ENCODE measurements at places on chromosomes 7 and 10.
A peak's percentile ranks its signal among the peaks of the same experiment; 100 is the strongest.

GRCh38 chr10:58318346-58318745 lies 16.5 kb upstream of the UBE2D1 start:
- no peak for DNase-seq

- DNase-seq = peak; percentile 4
Measured at GRCh38 chr10:96910488-96911395, 78.6 kb downstream of the LCOR start.

- no peak for DNase-seq
Measured at GRCh38 chr7:7044806-7045205, 137.5 kb upstream of the C1GALT1 start.

DNA sequence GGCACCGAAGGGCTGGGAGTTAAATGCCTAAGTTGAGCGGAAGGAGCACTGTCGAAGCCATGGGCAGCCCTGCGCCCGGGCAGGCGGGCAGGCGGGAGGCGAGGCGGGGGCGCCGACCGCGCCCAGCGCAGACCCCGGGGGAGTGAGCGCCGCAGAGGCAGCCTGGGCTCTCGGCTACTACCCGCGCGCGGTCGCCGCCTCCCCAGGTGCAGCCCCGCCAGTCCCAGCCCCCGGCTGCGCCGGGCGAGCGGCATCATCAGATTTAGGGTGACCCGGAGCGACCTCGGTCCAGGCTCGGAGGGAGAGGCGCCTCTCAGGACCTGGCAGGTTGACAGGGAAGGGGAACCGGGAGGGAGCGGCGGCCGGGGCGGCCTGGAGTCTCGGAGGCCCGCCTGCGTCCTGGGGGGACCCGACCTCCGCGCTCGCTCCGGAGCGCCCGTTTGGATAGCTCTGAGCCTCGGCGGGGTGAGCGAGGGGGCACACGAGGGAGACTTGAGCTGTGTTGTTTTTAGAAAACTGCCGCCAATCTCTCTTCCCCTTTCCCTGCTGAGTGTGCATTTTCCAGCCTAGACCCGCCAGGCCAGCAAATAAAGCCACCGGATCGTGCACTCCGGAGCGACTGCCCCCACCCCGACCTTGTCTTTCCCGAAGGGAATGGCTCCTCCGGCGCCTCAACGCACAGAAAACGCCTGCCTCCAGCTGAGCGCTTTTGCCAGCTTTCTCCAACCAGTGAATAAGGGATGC lies 2.3 kb upstream of the NRP1 start:
- no peak for DNase-seq

DNA sequence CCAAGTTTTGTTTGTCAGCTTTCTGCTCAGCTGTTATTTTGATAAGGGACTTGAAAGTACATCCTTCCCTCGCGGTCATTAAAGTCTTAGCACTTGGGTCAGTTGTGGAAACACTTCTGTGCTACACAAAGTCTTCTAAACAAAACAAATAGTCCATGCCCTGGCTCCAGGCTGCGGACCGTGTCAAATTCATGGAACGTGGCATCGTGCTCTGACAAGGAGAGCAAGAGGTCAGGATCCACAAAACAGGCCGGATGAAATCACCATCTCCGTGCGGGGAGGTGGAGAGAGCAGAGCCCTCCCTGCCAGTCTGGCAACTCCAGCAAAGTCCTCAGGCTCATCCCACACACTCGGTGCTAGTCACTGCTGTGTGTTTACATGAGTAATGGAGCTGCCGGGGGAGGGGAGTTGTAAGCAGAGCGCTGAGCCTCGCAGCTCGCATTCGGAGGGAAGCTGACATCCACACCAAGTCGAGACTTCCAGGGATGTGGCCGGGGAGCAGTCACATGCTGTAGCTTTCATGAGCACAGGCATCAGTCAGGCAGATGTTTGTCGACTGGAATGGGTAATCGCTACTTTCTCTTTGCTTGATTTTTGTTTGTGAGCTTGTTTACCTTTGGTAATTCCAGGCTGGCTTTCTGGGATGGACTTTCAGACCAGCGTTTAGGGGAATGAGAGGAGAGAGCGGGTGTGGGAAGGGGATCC lies 147.6 kb downstream of the ARID5B start:
- DNase-seq = peak; percentile 79

GRCh38 chr10:69363666-69364065 lies 53.1 kb downstream of the TACR2 start:
- no peak for DNase-seq

DNA sequence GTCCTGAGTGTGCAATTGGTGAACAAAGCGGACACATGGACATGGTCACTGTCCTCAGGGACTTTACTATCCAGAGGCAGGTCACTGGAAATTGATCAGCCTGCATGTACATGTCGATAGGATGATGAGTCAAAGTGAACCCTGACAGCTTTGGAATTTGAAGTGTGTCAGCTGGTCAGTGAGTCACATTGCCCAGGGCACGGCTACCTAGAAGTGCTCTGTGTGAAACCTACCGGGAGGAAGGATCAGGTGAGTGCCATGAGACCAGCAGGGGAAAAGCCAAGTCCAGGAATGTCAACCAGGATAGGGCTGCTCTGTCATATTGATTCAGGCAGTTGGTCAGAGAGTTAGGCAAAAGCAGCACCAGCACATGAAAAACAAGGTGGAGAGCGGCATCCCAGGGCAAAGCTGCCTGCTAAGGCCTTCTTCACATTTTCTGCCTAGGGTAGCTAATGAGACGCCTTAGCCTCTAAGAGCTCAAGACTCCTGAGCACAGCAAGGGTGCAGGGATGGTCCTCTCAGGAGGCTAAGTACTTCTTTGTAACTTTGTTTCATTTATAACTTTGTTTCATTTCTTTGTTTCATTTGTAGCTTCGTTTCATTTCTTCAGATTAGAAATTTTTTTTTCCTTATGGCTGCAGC lies 19.4 kb upstream of the PDCD4 start:
- no peak for DNase-seq

- no peak for DNase-seq
Measured at GRCh38 chr10:76033457-76034196, 602.2 kb downstream of the LRMDA start.

- DNase-seq = no peak
Measured at GRCh38 chr7:151708610-151709009, 168.3 kb downstream of the PRKAG2 start.

- DNase-seq = no peak
Measured at GRCh38 chr10:47020471-47020870, 109.2 kb downstream of the PTPN20 start.

DNA sequence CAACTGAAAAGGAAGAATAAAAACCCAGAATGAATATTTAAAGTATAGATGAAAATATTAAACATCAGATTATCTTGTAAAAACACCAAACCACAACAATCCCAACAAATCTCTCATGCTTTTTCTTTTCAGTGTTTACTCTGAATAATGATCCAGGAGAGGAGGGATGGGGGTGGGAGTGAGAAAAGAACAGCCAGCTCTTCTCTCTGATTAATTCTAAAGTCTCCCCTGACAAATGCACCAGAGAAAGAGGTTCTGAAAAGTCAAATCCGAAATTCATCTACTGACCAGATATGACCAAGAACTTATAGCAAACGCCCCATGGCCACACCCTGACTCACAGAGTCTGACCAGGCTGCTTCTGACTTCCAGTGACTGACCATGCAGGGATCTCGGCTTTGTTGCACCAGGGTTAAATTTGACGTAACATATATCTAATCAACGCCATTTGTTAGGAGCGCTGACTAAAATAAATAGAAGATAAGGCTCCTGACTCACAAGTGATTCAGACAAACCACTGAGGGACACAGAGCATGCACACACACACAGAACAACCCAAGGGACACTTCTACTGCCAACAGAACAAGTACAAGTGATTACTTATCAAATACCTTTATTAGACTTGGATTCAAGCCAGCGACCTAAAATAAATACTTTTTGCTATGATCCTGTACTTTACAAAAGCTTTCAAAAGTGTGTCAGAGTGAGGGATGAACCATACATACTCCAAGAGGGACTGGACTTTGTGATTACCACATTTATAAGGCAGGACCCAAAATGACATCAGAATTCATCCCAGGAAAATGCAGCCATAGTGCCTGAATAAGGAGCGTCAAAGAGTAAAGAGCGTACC lies 9.3 kb upstream of the SPOCK2 start:
- DNase-seq = peak; percentile 70

GRCh38 chr10:15059914-15060313 lies 16.2 kb downstream of the OLAH start:
- no peak for DNase-seq

DNA sequence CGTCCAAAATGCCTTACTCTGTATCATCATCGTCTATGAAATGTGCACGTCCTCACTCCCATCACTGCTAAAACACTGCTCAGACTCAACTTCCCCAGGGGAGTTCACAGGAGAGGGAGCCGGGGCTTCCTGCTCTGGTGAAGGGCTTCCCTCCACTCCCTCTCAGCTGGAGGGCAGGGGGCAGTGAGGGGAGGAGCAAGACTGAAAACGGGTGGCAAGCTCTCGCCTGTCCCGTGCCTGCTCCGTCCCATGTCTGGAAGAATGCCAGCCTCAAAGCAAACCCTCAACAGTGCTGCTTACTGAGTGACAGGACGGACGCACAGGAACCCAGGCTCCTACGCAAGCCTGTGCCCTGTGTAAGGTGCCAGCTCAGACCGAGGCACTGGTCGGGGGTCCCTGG lies 25.1 kb downstream of the PRKAG2 start:
- no peak for DNase-seq

GRCh38 chr10:13741438-13741837 lies 154.7 kb downstream of the PRPF18 start:
- DNase-seq = no peak

GRCh38 chr10:7365027-7365745 lies 45.6 kb downstream of the SFMBT2 start:
- no peak for DNase-seq

DNA sequence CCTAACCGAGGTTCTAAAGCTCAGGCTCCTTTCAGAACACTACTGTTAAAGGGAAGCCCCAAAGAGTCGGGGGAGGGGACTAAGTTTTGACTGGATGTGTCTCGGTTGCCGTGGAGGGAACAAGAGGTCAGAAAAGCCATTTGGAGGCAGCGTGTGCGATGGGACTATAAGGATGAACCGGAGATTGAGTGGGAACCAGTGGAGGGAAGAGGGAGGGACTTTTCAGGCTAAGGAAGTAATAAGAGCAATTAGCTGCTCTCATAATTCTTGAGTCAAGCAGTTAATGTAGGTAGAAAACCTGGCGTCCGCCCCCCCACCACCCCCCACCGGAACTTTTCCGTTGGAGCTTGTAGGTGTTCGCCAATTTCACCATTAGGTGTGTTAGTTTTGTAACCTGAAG lies 491 bp upstream of the AKAP9 start:
- DNase-seq = no peak

DNA sequence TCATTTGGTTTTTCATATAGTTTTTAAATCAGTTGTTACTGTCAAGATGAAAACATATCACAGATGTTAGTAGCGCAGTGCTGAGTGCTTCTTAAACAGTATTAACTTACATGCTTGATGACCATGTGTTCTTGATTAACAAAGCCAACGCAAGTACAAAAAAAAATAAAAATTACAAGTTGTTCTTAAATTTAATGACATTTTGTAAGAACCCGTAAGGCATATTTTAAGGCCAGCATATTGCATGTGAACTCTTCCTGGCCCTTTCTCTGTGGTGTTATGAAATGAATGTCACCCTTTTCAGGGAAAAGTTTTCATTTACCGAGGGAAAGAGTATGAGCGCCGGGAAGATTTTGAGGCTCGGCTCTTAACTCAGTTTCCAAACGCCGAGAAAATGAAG lies 140.4 kb upstream of the NPS start:
- no peak for DNase-seq

DNA sequence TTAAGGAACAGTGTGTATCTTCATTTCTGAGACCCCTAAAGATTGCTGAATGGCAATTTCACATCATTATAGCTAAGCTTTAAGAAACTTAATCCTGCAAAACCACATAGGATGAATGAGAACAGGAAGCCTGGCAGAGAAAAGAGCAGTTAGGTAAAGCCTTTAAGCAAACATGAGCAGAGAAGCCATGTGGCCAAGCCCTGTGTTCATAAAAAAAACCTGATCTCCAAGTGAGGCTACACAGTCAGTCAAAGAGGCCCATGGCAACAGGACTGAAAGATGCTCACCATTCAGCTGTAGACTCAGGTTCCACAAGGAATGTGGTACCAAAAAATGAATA lies 9.3 kb downstream of the LIPA start:
- DNase-seq = no peak

DNA sequence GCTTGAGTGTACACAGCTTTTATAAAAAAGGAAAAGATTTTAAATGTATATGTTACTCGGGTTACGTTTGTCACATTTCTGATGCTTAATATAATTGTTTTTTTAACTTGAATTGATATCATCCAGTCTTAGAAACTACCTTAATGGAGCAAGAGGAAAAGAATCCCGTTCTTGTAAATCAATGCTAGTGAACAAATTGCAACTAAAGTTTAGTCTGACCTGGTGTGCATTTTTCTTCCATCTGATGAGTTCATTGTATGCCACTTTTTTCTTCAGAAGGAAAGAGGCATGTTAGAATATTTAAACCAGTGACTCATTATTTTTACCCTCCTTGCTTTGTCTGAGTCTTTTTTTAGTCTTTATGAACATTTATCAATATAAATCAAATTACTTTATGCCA lies 34.7 kb downstream of the NET1 start:
- DNase-seq = no peak

DNA sequence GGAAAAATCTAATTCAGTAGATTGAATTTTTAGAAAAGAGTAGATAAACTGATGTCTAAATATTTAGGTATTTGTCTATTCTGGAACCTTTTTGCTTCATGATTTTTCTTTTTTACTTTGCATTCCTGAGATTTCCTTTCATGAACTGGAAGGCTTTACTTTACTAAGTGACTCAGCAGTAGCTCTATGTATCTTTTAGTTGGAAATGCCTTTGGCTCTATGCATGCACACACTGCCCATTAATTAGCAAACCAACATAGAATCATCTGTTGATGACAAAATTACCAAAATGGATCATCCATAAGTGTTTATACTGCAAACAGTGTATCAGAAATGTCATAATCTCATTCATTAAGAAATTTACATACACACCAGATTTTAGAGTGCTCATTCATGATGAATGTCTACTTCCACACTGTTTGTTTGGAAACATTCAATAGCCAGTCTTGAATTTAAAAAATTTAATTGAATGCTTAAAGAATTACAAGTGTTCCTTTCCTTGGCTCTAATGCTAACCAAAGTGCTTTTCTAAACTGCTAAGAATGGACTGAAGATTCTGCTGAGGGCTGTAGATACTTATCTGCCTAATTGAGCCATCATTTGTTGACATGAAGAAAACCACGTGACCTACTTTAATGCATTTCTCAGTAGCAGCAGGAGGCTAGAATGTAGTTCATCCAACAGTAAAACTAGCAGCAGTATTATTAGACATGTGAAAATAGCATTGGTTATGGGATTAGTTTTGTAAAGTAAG lies 282.0 kb downstream of the ADK start:
- DNase-seq = no peak

DNA sequence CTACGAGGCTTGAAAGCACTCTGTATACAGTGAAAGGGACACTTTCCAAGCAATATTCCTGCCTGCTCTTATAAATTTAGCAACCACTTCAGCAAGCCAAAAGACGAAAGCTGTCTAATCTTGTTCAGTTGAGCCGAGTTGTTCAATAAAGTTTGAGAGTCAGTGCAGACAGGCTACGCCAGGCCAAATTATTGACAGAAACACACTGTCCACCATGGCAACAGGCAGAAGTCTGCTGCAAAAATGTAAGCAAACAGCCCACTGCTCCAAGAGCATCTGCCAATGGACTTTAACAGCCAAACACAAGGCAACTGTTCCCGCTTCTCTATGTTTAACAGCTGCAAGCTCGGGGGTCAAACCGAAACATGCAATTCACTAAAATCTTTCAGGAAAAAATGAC lies 85.7 kb downstream of the GLI3 start:
- DNase-seq = no peak
